ENCODE measurements at places on chromosomes 6 and 20.
A peak's percentile ranks its signal among the peaks of the same experiment; 100 is the strongest.

GRCh38 chr20:50389438-50389807 is 120.8 kb upstream of the PTPN1 start:
- no peak for DNase-seq

- DNase-seq: no peak
These were observed 4.2 kb downstream of the NOP56 start for GRCh38 chr20:2656471-2657117.

GRCh38 chr20:9220874-9221547 is 152.1 kb downstream of the PLCB4 start:
- no peak for DNase-seq

GRCh38 chr20:2859330-2860121 is 13.8 kb upstream of the PTPRA start:
- no peak for DNase-seq

- DNase-seq: no peak
These were observed 63.0 kb upstream of the TXNDC5 start for GRCh38 chr6:7973584-7973983.

GRCh38 chr20:23456409-23456808 is 3.7 kb upstream of the CST11 start:
- DNase-seq: no peak

GRCh38 chr20:44231193-44231592 is 15.9 kb upstream of the GDAP1L1 start:
- DNase-seq: no peak

DNA sequence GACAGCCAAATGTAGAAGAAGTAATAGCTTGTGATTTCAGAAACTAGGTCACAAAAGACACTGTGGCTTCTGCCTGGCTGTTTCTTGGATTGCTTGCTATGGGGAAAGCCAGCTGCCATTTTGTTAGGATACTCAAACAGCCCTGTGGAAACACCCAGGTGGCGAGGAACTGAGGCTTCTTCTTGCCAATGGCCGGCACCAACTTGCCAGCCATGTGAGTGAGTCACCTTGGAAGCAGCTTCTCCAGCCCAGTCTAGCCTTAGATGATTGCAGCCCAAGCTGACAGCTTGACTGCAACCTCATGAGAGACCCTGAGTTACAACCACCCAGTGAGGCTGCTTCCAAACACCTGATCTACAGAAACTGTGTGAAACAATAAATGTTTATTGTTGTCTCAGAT is 11.9 kb upstream of the KIAA1755 start:
- DNase-seq: no peak

DNA sequence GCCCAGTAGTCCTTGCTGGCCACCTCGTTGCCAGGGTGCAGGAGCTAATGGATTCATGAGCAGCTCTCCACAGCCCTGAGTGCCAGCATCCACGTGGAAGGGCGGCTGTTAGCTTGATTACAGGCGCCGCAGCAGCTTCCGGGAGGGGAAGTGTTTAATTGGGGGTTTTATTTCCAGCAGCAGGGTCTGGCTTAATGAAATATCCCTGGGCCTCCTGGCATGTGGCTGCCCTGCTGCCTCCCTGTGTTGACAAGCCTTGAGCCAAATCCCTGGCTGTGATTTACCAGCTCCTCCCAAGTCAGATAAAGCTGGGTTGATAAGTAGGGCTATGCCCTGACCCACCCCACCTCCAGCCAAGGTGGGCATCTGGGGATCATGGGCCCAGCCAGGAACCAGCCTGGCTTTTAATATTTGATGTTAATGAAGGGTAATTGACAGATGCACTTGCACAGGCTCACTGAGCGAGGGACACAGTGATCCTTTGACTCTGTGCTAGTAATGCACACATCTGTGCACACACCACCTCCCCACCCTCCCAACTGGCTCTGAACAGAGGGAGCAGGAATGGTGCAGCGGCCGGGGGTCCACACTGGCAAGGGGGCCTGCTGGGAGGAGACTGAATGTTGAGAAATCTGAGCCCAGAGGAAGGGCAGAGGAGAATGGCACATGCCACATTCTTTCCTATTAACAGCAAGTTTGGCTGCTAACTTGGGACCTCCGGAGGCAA is 13.6 kb downstream of the GLP1R start:
- DNase-seq: no peak

GRCh38 chr20:45503403-45503802 is 12.0 kb downstream of the SPINT3 start:
- no peak for DNase-seq

GRCh38 chr6:38404900-38405556 is 234.7 kb downstream of the BTBD9 start:
- no peak for DNase-seq

DNA sequence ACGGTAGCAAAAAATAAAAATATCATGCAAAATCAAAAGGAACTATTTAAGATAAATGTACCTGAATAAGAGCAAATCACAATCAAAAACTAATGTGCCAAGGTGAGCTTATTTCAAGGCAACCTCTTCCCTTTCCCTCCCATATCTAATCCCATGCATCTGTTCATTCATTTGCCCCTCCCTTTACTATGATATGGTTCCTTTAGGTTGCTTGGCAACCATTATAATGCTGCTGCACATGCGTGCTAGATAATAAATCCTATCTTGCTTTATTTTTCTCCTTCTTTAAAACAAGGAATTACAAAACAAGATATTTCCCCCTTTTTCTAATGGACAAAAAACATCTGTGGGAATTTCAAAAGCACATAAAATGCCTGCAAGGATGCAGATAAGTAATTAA is 318.2 kb upstream of the POU3F2 start:
- DNase-seq: no peak

DNA sequence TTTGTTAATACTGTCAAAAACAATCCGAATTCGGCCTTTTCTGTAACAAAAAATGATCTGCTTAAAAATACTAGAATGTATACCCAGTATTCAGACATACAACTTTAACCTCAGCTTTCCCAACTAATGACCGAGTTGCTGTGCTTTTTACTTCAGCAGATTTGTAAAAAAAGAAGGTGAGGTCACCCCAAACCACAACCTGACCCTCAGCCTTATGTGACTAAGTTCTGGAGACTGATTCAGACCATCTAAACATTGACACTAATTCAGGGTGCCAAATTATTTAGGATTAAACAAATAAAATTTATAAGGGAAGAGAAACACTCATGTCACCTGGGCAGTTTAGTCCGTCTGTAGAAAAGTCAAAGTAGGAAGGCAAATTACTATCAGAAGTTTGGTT is 7.7 kb downstream of the CCN6 start:
- no peak for DNase-seq

- DNase-seq: no peak
These were observed 11.5 kb upstream of the PDYN start for GRCh38 chr20:2005359-2005758.

DNA sequence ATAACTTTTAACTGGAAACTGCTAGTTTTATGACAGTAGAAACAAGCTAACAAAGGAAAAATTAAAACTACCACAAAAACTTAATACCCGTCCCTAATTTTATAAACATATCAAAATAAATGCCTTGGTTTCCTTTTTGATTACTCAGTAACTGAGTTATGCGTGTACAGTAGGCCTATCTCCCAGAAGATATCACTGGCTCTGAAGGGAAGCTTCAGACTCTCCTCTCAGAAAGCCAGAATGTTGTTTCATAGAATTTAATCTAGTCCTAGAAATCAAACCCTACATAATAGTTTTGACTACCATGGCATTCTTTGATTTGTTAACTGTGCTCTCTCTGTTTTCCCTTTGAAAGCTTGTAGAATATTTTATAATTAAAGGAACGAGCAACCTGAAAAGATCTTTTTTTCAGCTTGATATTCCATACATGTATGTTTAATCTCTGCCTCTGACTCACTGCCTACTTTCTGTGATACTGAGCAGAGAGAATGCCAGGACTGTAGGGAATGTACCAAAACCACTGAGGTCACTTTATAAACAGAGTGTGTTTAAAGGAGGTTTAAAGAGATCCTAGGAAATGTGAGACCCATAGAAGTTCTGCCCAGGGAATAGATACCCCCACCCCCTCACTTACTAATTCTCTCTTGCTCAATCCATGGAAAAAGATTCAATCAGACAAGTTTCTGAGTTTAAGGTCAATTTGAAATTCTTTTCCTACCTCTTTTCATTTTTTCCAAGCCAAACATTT is 311.5 kb downstream of the HDGFL1 start:
- no peak for DNase-seq

GRCh38 chr6:20846602-20847028 is 312.4 kb downstream of the CDKAL1 start:
- DNase-seq: no peak

GRCh38 chr6:146289816-146290588 is 253.6 kb upstream of the RAB32 start:
- DNase-seq: no peak

DNA sequence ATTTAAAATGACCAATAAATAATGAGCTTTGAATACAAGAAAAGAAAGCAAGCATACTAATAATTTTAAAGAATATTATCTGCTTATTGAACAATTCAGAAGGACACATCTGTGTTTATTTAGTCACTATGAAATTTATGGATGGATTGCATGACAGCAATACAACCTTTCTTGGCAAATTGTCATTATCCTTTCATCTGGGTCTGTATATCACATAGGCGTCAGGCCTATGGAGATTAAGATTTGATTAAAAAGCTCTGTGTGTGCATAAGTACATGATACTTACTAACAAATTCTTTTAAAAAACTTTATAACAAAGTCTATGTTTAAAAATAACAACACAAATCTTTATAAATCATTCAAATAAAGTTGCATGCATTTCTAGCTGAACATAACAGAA is 1394.4 kb downstream of the KHDRBS2 start:
- DNase-seq: no peak

GRCh38 chr6:157019115-157019641 is 242.0 kb downstream of the ARID1B start:
- DNase-seq: no peak

GRCh38 chr6:147805155-147805554 is 296.7 kb downstream of the SAMD5 start:
- DNase-seq: no peak

GRCh38 chr20:57869951-57870315 is 160.1 kb upstream of the PMEPA1 start:
- no peak for DNase-seq

DNA sequence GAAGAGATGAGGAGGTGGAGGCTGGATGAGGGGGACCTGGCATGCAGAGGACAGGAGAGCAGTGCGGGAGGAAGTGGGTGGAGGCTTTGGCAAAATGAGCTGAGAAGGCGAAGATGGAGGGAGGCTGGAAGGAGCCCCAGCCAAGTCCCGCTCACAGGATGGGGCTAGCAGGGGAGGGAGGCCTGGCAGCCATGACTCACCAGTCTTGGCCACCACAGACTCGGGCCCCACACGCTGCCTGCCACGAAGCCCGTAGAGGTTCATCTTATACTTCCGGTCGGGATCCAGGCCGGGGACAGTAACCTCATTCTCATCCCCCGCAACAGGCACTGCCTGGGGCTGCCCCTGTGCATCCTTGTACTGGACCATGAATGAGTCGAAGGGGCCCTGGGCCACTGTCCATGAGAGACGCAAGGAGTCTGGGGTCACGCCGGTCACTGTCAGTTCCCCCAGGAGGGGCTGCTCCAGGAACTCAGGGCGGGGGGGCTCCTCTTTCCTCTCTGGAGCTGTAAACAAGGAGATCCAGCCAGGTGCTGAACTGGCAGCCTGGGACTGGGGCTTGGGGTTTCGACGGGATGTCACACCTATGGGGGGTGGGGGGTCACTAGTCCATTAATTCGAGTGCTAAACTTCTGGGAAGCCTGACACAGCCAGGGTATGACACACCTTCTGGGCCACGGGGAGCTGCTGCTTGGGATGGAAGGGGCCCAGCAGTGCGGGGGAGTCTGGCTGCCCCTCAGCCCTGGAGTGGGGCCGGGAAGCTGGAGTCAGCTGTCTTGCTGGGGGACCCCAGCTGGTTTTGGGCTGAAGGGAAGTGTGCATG is 27.8 kb downstream of the TNXB start:
- no peak for DNase-seq

GRCh38 chr6:148590883-148591282 is 155.9 kb upstream of the UST start:
- DNase-seq: no peak

GRCh38 chr20:53826597-53827291 is 233.1 kb upstream of the ZNF217 start:
- DNase-seq: no peak

- no peak for DNase-seq
These were observed 90.1 kb downstream of the NCR2 start for GRCh38 chr6:41425511-41425910.

GRCh38 chr6:33711140-33712129 is at the start of gene UQCC2:
UQCC2 (minus strand) TSS chr6:33711700; CDS start chr6:33711686, 14 bp downstream.
- DNase-seq: peak; percentile 98

DNA sequence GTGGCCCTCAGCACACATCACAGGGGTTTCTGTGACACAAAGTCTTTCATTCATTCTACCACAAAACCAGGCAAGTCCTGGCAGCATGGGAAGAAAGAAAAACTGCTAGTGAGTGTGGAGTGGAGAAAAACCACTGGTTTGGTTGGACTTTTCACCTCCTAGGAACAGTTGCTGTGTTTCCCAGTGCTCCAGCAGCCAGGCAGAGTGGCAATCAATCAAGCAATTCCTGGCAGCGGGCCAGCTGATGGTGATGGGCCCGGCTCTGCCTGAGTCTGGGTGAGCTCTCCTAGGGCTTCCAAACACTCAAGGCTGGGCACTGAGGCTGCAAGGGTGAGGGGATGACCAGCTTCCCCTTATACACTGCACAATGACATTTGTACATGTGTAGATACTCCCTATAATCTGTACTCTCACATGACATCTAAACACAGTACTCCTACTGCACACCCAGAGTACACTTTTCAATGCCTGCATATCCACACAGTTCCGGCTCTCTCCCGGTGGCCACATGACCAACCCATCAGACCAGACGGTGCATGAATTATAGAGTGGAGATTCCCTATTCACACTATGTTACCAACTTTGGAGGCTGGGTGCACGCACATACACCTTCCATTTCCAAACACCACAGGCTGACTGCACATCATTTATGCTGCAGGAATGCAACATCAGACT is 156.6 kb downstream of the UNC5CL start:
- DNase-seq: no peak

DNA sequence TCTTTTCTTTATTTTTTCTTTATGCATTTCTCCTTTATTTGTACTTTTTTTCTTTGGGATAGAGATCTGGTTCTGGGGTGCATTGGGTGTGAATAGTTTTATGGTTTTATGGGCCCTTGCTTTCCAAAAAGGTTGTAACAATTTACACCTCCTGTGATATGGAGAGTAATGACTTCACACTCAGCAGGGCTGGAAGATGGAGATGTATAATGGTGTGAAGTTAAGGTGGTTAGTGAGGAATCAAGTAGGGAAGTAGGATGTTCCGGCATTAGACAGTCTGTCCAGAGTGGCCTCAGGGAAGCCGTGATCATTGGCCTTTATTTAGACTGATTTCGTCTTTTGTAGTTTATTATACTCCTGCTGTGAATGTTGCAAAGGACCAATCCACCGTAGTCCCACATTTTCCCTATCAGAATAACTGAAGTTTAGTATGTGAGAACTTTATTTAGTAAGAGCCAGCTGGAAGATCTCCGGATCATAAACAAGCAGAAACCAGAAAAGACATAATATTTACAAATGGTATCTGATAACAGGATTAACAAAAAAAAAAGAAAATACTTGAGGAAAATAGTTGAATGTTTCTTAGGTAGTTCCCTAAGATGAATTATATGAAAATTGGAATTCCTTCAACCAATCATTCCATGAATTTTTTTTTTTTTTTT is 255.5 kb downstream of the TBC1D7 start:
- no peak for DNase-seq
